ENCODE measurements at places on chromosomes 5 and 9.

DNA sequence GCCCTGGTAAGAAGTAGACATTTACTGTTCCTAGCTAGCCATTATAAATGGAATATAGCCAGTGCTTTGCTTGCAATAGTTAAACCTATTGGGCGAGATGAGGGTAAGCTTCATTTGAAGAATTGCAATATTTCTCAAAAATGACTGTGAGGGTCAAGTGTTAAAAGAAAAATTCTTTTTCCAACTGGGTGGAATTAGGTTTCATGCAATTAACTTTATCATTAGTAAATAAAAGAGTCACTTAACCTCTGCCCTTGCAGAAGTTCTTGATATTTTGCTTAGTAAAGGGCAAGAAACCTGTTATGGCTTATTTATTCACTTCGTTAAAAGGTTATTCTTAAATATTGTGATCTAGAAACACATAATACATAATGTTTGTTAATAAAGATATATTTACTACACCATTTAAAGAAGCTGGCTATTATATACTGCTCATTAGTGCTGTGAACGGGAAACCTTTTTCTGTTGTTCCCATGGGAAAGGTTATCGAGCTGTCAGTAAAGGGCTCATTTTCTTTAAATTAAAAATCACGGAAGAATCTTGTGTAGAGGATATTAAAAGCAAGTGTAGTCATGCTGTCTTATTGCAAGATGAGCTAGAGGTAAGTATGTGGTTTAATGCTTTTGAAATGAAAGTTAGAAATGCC lies 370.5 kb downstream of the CSNK1G3 start:
- DNase-seq = no peak

- DNase-seq = no peak
Observed at GRCh38 chr5:123545506-123545905, 33.5 kb downstream of the CSNK1G3 start.

- no peak for DNase-seq
Observed at GRCh38 chr5:154244476-154244875, 53.9 kb downstream of the GALNT10 start.

DNA sequence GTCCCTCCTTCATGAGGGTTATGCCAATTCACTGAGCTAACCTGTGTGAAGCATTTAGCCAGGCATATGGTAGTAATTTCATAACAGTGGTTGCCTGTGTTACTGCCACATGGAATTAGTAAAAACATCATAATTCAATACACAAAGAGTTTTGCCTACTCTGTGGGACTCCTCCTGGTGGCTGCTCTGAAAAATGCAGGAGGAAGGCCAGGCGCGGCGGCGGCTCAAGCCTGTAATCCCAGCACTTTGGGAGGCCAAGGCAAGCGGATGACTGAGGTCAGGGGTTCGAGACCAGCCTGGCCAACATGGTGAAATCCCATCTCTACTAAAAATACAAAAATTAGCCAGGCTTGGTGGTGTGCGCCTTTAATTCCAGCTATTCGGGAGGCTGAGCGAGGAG lies 547.3 kb downstream of the CDK5RAP2 start:
- no peak for DNase-seq

- no peak for DNase-seq
Observed at GRCh38 chr9:34956648-34957047, 1.4 kb upstream of the PHF24 start.

- no peak for DNase-seq
Observed at GRCh38 chr9:13778631-13779030, 499.1 kb upstream of the MPDZ start.

DNA sequence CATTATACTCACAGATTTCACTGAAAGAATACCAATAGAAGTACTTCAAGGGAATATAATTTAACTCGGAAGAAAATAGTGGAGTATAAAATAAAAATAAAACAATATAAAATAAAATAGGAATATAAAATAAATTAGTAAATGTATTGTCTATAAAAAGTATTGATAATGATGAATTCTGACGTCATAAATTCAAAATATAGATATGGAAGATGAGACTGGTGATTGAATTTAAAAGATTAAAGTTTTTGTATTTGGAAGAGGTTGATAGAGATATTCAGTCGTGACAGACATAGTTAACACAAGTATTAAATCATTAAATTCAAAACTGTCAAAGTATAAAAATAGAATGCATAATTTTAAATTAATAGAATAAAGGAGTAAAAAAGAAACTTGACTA lies 964.9 kb upstream of the C9orf72 start:
- no peak for DNase-seq

GRCh38 chr5:177302354-177303110 lies 987 bp downstream of the RAB24 start:
- no peak for DNase-seq

- DNase-seq = no peak
Observed at GRCh38 chr9:86356871-86357866, 3.0 kb upstream of the TUT7 start.

- DNase-seq = no peak
Observed at GRCh38 chr5:149489605-149490037, 61.6 kb downstream of the CSNK1A1 start.

- DNase-seq = peak; percentile 40
Observed at GRCh38 chr9:118522093-118523028, 818.2 kb downstream of the TLR4 start.

DNA sequence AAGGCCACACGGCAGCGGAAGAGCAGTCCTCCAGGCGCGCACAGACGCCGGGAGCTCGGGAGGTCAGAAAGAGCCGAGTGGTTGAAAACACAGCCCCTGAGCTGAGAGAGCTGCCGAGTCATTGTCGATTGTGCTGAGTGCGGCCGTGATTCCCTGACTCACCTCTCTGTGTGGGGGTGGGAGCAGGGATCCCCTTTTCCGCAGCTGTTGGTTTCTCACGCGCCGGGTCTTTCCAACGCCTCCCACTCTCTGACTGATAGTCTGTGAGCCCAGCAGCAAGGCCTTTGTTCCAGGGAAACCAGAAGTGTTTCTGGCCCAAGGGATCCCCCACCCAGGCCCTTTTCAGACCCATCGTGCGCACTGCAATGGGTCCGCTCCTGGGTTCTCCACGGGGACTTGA lies 97.3 kb downstream of the MRPL36 start:
- no peak for DNase-seq

DNA sequence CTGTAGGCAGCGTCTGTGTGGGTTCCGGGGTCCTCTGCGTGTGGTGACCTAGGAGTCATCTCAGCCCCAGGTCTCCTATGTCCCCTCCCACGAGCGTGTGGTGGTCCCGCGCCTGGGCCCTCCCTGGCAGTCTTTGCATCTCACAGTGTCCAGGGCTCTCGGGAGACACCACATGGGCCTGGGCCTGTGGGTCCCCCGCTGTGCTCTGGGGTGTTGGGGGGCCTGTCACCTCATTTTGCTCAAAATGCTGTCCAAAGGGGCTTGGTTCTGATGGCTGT lies 27.1 kb downstream of the CEP72 start:
- no peak for DNase-seq

- no peak for DNase-seq
Observed at GRCh38 chr5:100828071-100828897, 74.8 kb downstream of the ST8SIA4 start.

DNA sequence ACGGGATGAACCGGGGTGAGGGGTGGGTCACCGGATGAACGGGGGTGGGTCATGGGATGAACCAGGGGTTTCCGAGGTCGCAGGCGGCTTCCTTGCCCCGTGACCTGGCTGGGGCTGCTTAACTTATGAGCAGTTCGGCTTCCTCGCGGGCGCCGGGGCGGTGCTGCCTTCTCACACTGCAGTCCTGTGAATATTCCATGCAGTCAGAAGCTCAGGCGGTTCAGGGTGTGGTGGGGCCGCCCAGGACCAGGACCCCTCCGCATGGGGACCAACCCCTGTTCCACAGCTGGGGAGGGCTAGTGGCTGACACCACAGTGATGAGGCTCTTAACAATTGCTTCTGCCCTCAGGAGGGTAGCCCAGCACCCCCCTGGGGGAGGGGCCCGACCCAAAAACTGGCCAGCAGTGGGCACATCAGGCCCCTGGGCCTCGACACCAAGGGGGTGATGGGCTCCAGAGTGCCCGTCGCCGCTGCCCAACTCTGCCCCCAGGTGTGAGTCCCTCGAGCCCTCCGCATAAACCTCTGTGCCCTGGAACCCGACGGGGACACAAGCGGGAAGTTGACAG lies 30.9 kb upstream of the SLC9A3 start:
- DNase-seq = no peak

DNA sequence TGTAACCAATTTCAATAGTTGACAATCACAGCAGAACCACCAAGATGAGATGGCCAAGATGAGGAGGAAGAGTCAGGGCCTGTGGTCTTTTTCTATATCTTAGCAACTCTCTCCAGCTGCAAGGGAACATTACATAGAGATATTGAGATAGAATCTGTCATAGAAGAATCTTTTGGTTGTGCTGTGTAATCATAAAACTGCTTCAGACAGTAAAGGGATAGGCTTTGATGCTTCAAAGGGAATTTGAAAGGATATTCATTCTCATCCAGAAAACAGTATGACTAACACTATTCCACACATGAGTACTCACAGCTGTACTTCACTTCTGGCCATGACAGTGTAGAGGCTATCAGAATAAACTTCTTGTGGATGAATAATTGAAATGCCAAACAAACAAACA lies 145.9 kb downstream of the YIPF5 start:
- no peak for DNase-seq

GRCh38 chr9:128092199-128092977 lies 24.4 kb downstream of the SLC25A25 start:
- no peak for DNase-seq

DNA sequence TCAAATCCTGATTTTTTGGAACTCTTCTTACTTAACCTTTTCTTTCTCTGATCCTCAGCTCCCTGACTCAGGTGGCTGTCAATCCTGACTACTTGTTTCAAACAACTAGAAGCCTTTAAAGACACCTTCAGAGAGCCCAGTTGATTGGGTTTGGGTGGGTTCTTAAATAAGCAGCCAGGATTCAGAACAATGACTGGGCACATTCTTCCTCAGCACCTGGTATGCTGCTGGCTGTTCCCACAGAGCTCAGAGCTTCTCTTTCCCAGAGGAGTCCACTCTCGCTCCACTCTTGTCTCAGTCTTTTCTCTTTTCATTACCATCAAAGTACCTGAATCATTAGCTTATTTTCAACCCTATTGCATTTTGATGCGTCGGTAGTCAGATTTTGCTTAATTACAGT lies 22.5 kb downstream of the PCSK5 start:
- DNase-seq = no peak

GRCh38 chr9:38003946-38004808 lies 64.8 kb downstream of the SHB start:
- no peak for DNase-seq

DNA sequence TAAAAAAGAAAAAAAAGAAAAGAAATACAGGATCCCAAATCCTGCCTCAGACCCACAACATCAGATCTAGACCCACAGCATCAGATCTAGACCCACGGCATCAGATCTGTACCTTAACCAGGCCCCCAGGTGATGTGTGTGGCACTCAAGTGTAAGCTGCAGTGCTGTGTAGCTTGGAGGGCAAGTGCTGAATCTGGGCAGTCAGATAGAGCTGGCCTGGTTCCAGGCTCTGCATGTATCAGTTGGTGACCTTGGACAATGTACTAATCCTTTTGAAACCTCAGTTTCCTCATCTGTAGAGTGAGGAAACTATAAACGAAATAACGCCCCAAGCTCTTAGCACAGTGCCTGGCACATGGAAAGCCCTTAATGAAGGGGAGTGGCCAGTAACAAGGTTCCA lies 16.7 kb downstream of the COL15A1 start:
- no peak for DNase-seq

DNA sequence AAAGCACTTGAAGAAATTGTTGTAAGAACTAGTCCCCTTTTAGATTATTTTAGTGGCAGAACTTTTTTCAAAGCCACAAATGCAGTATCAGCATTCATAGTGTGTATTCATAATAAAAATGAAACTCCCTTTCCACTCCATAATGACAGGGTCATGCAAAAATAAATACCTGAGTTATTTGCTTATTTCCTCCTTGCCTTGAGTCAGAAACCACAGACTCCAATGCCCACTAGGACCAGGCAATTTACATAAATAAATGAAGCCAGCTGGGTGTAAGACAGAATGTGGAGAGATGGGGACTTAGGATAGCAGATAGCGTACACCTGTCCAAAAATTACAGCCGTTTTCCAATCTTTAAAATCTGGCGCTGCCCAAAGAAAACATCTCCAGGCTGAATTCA lies 417.8 kb downstream of the TMEM161B start:
- DNase-seq = no peak

DNA sequence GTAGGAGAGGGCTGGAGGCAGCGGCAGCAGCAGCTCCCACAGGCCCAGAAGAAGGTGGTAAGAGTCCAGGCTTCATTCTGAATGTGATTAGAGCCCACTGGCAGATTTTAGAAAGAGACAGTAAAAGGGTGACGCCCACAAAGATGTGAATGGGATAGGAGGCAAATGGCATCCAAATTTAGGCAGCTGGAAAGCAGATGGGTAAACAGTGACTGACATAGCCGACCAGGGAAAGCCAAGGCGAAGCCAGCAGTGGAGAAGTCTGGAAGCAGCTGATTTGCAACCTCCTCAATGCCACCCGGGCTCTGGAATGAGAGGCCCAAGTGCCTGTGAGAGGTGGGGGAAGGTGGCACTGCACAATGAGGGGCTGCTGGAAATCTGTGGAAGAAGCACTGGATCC lies 103.3 kb downstream of the C5orf15 start:
- no peak for DNase-seq

- no peak for DNase-seq
Observed at GRCh38 chr9:91746357-91746756, 203.7 kb downstream of the ROR2 start.

DNA sequence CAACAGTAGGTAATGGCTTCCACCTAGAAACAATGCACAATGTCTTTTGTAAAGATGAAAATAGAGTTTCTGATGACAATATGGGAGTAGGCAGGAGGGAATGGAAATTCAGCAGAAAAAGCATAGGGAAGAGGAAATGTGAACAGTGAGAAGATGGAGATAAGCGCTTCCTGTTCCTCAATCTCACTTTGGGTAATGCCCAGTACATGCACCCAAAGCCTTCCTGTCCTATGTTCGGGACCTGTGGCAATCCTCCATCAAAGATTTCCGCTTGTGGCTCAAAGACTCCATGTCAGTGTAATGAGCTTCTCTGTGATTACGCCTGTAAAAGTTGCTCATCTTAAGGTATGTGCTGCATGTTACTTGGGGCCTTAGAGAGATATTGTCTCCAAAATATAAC lies 2.7 kb downstream of the UGT3A1 start:
- no peak for DNase-seq

DNA sequence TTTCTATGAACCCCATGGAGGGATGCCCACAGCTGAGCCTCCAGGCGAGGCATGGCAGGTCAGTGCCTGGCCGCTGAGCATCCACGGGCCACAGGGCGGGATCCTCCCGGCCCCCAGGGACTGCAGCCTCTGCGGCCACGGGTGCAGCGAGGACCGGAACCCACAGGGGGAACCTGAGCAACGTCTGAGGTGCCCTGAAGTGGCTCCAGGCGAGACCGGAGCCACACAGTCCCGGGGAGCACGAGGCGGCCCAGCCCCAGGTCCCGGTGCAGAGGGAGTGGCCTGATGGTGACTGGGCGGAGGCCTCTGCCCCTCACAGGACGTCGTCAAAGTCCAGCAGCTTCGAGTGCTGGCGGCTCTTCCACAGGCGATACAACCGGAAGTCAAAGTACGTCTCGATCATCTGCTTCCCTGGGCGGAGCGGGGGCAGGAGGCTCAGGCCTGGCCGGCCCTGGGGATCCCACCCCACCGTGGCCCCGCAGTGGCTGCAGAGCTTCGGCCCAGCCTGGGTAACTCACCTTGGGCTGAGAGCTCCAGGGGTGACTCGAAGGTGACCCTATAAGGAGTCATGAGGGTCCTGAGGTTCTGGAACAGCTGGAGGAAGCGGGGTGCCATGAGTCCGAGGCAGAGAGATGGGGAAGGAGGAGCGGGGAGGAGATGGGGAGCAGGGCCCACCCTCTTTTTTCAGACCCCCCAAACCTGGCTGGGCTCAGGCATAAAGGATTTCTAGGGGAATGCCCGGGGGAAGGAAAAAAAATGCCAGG lies 8.1 kb upstream of the ENTPD8 start:
- DNase-seq = no peak

- DNase-seq = no peak
Observed at GRCh38 chr9:128494108-128494745, 10.3 kb upstream of the GLE1 start.
